ENCODE measurements at places on chromosomes 12 and 14.

DNA sequence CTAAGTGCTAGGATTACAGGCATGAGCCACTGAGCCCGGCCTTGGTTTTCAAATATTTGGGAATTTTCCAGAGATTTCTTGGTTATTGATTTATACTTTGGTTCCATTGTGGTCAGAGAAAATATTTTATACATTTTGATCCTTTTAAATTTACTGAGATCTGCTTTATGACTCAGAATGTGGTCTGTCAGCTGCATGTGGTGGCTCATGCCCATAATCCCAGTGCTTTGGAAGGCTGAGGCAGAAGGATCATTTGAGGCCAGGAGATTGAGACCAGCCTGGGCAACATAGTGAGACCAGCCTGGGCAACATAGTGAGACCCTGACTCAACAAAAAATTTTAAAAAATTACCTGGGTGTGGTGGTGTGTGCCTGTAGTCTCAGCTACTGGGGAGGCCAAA, 49.8 kb downstream of the ADCK1 start:
- peak; percentile 31 for DNase-seq

GRCh38 chr12:96400631-96401075, 414 bp upstream of the CDK17 start:
- peak; percentile 47 for DNase-seq

DNA sequence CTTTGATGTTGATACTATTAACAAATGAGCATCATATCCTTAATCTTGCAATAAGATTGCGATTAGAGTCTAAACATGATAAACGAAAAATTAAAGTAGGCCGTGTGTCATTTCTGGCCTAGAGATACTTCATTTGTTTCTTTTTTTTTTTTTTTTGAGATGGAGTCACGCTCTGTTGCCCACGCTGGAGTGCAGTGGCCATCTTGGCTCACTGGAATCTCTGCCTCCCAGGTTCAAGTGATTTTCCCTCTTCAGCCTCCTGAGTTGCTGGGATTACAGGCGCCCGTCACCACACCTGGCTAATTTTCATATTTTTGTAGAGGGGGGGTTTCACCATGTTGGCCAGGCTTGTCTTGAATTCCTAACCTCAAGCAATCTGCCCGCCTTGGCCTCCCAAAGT, 446.9 kb downstream of the PCNX1 start:
- no peak for DNase-seq

DNA sequence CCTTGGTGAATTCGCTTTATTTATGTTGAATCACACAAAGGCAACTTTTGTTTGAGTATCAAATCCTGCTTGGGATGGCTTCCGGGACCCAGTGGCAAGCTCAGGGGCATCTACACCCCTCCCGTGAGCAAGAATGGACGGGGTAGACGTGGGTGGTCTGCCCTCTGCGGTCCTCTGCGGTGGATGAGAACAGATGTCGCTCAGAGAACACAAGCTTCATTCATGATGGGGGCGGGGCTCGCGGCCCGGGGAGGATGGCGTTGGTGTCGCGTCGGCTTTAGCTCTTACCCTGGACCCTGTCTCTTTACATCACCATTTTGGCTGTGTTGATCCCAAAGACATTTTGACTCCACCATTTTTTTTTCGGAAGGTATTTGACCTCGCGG, 158.5 kb upstream of the RTL1 start:
- DNase-seq = no peak

GRCh38 chr12:47356129-47356700, 276.5 kb upstream of the AMIGO2 start:
- DNase-seq = no peak

GRCh38 chr14:91997492-91997891, 42.4 kb downstream of the TRIP11 start:
- no peak for DNase-seq

DNA sequence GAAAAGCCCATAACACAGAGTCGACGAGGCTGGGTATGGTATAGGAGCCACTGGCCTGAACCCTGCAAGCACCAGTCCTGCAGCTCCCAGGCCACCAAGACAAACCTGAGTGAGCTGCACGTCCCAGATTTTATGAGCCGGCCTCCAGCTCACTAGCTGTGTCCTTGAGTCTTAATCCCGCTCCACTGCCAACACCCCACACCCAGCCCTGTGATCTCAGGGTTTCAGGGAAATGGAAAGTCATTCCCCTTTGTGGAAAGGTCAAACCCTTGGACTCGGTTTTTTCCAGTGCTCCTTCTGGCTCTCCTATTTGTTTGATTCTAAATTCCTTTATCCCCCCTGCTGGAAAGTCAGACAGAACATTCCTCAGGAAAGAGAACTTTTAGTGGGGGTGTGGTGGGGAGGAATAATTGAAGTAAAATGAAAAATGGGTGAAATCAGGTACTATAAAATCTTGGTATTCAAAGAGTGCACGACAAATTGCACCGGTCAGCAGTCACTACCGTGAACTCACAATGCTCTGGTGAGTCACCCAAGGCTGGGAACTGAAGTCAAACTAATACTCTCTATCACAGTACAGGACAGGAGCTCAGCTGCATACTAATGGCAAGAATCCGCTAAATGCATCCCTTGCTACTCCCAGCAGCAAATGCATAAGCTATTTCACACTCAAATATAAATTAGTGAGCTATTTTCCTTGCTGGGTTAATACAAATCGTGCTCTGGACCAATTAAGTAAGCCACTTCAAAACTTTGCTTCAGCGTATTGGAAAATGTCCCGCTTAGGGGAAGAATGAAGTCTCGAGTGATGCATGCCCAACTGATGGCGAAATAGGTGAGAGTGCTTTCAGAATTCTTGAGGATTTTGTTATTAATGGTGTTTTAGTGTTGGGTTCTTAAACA, 9.0 kb downstream of the PITPNM2 start:
- DNase-seq = peak; percentile 49

DNA sequence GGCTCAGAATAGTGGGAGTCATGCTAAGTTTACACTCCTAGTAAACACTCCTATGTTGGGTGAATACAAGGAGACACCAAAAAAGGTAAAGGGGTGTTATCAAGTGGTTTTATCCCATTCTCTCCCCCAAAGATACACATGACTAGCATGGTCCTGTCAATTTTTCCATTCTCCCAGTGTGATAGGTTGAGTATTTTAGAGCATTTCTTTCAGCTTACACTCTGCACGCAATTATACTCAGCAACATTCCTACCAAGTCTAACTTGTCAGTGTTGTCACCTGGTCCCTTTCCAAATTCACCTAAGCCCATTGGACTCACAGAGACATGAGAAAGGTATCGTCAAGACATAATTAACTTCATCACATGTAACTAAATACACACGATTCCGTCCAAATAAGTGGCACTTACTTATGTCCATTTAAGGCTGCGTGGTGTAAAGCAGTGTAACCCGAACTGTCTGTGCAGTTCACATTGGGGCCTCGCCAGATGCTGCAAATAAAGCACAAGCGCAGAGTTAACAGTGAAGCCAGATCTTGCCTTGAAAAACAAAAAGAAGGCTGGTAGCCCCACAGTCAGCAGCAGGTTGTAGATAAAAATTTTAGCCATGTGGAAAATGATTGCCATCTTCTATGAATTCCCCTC, 159.7 kb downstream of the ANKS1B start:
- no peak for DNase-seq

- no peak for DNase-seq
Observed at GRCh38 chr14:61573748-61574513, 121.4 kb upstream of the HIF1A start.

- no peak for DNase-seq
Observed at GRCh38 chr12:132511516-132512196, 21.7 kb downstream of the FBRSL1 start.

DNA sequence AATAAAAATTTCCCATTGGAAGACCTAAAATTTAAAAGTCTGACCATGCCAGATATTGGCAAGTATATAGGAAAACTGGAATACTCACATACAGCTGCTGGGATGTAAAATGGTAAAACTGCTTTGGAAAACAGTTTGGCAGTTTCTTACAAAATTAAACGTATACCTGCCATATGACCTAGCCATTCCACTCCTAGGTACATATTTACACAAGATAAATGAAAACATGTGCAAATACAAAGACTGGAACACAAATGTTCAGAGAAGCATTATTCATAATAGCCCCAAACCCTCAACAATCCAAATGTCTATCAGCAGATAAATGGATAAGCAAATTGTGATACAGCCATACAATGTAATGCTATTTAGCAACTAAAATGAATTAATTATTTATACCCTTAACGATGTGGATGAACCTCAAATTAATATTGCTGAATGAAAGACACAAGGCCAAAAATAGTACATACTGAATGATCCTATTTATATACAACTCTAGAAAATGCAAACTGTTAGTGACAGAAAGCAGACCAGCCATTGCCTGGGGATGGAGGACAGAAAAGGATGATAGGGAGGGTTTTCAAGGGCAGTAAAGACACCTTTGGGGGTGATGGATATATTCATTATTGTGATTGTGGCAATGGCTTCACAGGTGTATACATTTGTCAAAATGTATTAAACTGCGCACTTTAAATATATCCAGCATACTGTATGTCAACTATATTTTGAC, 21.3 kb upstream of the TCP11L2 start:
- DNase-seq = no peak

GRCh38 chr14:71698673-71699072, 233.6 kb upstream of the RGS6 start:
- DNase-seq = no peak

DNA sequence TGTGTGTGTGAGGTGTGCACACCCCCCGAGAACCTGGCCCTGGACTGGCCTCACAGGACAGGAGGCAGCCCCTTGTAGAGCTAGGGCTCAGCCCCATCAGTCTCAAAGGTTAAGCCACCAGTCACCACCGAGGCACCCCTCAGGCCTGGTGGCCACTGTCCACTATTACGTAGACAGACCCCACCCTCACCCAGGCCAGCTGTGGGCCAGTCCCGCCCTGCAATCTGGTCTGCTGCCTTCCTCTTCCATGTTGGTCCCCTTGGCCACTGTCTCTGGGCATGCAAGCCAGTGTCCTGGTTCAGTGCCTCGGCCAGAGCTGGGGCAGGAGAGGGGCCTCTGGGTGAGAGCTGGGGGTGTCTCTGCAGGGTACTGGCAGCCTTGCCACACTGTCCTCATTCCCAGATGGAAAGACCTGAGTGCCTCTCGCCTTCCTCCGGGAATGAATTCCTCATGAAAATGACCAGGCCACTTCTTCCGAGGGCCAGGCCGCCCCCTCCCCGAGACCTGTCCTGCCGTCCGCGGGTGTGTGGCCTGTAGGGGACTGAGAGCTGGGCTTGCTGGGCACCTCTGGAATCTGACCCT, 897 bp upstream of the TEX22 start:
- no peak for DNase-seq

DNA sequence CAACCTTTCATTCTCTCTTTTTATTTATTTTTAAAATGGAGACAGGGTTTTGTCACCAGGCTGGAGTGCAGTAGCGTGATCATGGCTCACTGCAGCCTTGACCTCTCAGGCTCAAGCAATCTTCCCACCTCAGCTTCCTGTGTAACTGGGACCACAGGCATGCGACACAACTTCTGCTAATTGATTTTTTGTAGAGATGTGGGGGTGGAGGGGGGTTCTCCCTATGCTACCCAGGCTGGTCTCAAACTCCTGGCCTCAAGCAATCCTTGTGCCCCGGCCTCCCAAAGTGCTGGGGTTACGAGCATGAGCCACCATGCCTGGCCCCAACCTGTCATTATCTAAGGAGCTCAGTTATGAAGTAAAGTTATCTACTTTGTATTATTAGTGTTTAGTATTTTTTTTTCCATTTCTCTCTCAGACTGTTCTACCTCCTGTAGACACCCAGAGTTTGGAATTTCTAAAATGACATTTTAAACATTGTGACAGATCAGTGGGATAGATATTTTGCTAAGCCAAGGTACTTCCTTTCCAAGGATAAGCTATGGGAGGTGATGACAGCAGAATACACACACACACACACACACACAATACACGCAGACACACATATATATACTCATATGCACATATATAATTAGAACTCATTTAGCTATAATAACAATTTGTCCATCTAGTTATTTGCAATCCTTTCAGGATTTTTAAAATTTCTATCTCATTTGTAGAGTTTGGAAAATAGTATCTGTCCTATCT, 2.1 kb upstream of the USP44 start:
- no peak for DNase-seq

GRCh38 chr14:104420990-104421389, 158.6 kb upstream of the C14orf180 start:
- no peak for DNase-seq

- no peak for DNase-seq
Observed at GRCh38 chr14:37587881-37588666, 7.0 kb downstream of the FOXA1 start.

DNA sequence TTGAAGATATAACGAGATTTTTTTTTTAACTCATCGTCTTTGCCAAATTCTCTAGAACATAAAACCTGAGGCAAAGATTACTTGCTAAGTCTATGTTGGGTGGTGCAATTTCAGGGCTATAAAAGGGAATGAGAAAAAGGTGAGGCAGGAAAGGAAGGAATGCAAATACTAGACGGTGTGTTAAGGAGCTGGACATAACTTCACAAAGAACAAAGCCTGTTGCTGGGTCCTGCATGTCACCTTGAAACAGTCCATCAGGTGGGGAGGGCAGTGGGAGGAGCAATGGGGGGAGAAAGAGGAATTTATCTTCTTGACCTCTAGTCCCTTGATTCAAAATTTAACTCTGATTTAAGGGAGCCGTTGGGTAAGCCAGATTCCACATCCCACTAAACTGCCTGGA, 16.1 kb upstream of the DUSP6 start:
- DNase-seq = no peak

DNA sequence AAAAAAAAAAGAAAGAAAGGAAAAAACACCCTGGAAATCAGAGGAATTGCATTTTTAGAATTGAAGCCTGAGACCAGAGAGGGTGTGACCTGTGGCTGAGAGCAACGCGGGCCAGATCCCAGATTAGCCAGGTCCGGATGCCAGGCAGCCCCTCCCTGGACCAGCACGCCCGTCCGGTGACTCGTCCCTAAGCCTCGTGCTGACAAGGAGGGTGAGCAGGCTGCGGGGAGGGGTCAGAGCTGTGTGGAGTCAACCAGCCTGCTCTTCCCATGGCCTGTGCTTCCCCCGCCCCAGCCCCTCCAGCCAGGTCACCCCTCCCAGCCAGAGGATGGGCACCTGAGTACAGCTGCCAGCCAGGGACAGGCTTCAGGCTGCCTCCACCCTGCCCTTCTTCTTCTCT, 4.2 kb upstream of the KLC1 start:
- DNase-seq = no peak

DNA sequence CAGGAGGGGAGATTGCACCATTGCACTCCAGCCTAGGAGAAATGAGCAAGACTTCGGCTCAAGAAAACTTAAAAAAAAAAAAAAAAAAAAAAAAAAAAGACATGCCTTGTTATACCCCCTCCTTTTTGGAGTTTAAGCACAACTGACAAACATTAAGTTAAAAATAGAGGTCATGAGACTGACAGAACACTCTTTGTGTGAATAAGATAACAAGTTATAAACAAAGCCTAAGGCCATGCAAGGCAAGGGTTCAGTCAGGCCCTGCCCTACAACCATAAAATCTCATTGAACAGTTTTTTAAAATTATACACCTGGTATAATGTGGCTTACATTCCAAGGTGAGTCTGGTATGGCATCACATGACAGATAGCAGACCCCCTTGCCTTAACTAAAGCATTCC, 39.3 kb downstream of the TSPAN19 start:
- no peak for DNase-seq

DNA sequence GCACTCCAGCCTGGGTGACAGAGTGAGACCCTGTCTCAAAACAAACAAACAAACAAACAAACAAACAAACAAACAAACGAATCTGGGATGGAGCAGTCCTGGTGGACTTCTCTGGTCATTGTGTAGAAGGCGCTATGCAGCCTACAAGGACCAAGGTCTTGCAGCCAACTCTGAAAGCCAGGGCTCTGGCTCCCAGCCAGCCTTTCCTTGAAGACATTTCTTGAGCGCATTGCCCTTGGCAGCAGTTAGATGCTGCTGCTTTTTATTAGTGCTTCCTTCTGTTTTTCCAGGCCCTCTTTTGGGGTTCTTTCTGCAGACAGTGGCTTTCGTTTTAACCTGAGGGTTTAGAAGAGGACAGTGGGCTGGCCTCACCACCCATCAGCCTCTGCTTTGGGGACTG, 20.2 kb downstream of the CCDC177 start:
- no peak for DNase-seq
